ENCODE measurements at places on chromosomes 1 and 21. TPM values are rescaled to one million over a fixed set of nuclear protein-coding genes. Genes with fewer than 3 reads are reported as not detected.

Gene LRRN2
- 0.10 TPM for total RNA-seq

Gene KRTAP12-2
- total RNA-seq = not detected

Gene CRABP2
- 1.2 TPM for total RNA-seq

Gene HMGB4
- not detected for total RNA-seq

Gene NME7
- 26.1 TPM for total RNA-seq

Gene DNM3
- 2.2 TPM for total RNA-seq

- no peak overlapping the region for H3K27ac ChIP-seq
- H3K4me1 ChIP-seq = no peaks in the 10 kb centered on the region
- H3K4me3 ChIP-seq = no peak overlapping the region
- no peak for DNase-seq
- H3K27me3 ChIP-seq = peaks cover 2% of the 10 kb centered on the region
Observed at GRCh38 chr1:117229217-117229616, 18.5 kb upstream of the VTCN1 start.

DNA sequence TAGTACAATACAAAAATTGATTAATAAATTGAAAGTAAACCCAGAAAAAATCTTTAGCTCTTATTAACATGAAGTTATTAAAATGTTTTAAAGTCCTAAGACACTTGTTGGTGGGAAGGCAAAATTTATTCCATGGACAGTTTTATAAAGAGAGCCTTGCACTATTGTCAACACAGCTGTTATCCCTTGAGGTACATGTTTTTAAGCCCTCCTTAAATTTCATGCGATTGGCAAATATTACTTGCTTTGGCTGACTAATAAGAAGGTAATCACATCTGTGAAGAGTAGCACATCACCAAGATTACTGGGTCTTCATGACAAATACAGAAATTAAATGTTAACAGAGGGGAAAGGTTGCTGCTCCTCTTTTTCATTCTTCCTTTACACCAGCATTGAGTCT is 611.1 kb downstream of the BRINP3 start:
- DNase-seq = no peak
- no peak overlapping the region for H3K4me3 ChIP-seq
- no peaks in the 10 kb centered on the region for H3K4me1 ChIP-seq
- no peak overlapping the region for H3K27ac ChIP-seq

DNA sequence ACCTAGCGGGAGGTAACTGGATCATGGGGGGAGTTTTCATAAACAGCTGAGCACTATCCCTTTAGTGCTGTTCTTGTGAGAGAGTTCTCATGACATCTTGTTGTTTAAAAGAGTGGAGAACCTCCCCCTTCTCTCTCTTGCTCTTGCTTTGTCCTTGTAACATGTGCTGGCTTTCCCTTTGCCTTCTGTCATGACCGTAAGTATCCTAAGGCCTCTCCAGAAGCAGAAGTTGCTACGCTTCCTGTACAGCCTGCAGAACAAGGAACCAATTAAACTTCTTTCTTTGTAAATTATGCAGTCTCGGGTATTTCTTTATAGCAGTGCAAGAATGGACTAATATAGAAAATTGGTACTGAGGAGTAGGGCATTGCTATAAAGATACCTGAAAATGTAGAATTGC is 515.6 kb downstream of the NEGR1 start:
- no peaks in the 10 kb centered on the region for H3K4me1 ChIP-seq
- no peak for DNase-seq
- no peak overlapping the region for H3K4me3 ChIP-seq
- H3K27me3 ChIP-seq = no peaks in the 10 kb centered on the region
- no peaks in the 10 kb centered on the region for H3K36me3 ChIP-seq

- no peaks in the 10 kb centered on the region for H3K36me3 ChIP-seq
- no peaks in the 10 kb centered on the region for H3K27me3 ChIP-seq
- no peak overlapping the region for H3K27ac ChIP-seq
- DNase-seq = no peak
- H3K4me3 ChIP-seq = no peak overlapping the region
- no peaks in the 10 kb centered on the region for H3K4me1 ChIP-seq
Observed at GRCh38 chr1:246139745-246140182, 367.3 kb downstream of the SMYD3 start.

DNA sequence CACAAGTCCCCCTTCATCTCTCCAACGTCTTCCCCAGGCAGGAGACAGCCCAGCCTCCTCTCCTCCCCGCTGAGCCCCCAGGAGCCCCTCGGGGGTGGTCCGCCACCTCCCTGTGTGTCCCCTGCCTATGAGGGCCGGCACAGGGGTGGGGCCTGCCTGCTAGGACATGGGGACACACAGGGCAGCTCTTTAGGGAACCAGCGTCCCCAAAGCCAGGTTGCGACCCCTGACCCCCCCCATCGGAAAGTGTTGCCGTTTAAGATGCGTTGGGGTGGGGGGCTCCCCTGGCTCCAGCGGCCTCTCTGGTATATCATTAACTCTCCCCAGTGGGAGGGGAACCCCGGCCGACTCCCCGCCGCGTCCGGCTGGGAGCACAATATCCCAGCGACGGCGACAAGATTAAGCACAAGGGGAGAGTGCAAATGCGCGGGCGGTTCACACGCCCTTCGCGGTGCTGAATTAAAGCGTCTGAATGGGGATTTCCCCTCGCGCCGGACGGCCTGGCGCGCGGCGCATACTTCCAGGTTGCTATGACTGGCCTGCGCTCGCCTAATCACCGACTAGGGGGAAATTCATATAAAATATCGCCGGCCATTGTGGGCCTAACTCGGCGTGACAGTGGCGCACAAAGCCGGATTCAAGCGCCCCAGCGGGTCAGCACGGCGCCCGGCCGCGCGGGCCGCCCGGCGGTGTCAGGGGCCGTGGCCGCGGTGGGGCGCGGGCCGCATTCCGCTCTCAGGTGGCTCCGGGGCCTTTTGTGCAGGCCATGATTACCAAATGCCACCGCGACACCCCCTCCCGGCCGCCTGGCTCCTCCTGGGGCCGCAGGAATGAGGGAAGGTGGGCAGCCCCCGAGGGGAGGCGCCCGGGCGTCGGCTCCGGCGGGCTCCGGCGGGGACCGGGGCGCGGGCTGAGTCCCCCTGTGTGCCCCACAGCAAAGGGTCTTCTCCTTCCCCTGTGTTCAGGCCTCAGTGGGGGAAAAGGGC is 30.9 kb downstream of the WNT3A start:
- H3K27me3 ChIP-seq = peaks cover 28% of the 10 kb centered on the region
- no peak overlapping the region for H3K4me3 ChIP-seq
- no peak overlapping the region for H3K27ac ChIP-seq
- DNase-seq = peak; percentile 27
- no peaks in the 10 kb centered on the region for H3K4me1 ChIP-seq
- H3K36me3 ChIP-seq = no peaks in the 10 kb centered on the region

GRCh38 chr1:202848191-202848542 is 37.4 kb downstream of the PCAT6 start:
- peak overlapping the region; percentile 2 for H3K27ac ChIP-seq
- H3K36me3 ChIP-seq = no peaks in the 10 kb centered on the region
- H3K27me3 ChIP-seq = no peaks in the 10 kb centered on the region
- DNase-seq = no peak

- peaks cover 12% of the 10 kb centered on the region for H3K4me1 ChIP-seq
- H3K27me3 ChIP-seq = peaks cover 9% of the 10 kb centered on the region
- H3K36me3 ChIP-seq = no peaks in the 10 kb centered on the region
- no peak overlapping the region for H3K4me3 ChIP-seq
- no peak for DNase-seq
- no peak overlapping the region for H3K27ac ChIP-seq
Observed at GRCh38 chr1:157519451-157519850, 32.9 kb downstream of the FCRL5 start.

DNA sequence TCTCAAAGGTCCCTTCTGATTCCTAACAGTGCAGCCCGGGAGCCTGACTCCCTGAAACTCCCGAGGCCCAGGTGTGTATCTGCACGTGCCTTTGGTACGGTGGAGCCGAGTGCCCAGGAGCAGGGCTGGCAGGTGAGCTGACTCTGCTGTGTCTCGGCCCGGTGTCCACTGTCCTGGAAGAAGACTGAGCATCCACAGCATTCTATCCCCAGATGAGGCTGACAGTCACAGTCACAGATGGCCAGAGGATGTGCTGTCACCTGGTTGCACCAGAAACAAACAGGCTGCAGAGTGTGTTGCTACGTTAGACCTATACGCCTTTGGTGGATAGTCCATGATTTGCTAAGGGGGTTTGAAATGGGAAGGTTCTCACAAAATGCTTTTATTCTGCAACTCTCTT is 9.8 kb downstream of the ETV3L start:
- peaks cover 6% of the 10 kb centered on the region for H3K27me3 ChIP-seq
- no peak for DNase-seq
- no peak overlapping the region for H3K4me3 ChIP-seq
- H3K36me3 ChIP-seq = no peaks in the 10 kb centered on the region
- H3K4me1 ChIP-seq = no peaks in the 10 kb centered on the region

DNA sequence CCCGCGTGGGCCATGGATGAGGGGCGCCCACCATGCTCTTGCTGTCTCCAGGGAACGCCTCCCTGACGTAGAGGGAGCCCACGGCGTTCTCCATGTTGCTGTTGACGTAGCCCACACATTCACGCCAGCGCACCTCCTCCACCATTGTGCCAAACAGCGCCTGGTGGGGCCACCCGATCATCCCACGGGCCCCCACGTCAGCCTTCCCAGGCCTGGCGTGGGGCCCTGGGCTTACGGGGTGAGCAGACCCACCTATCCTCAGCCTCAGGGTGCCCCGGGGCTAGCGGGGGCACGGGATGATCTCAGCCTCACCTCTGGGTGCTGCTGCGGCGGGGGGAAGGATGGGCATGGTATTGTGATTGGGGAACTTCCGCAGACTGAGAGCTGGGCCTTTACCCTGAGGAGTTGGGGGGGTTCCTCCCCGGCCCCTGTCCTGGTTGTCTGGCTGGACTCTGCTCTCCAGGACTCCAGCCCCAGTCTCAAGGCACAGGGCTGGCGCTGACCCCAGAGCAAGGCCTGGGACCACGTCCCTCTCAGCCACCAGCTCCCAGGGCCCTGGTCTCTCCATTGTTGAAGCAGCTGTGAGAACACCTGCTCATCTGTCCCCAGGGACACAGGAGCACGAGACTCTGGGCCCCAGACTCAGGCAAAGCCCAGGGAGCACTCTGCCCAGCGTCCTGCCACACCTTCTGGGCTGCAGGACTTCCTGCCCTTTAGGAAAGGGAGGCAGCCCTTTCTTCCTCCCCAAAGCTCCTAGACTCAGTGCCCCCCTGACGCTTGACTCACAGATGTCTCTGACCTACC is 10.2 kb downstream of the PRXL2B start:
- no peak for DNase-seq
- H3K27ac ChIP-seq = no peak overlapping the region
- peaks cover 6% of the 10 kb centered on the region for H3K27me3 ChIP-seq
- no peaks in the 10 kb centered on the region for H3K36me3 ChIP-seq

DNA sequence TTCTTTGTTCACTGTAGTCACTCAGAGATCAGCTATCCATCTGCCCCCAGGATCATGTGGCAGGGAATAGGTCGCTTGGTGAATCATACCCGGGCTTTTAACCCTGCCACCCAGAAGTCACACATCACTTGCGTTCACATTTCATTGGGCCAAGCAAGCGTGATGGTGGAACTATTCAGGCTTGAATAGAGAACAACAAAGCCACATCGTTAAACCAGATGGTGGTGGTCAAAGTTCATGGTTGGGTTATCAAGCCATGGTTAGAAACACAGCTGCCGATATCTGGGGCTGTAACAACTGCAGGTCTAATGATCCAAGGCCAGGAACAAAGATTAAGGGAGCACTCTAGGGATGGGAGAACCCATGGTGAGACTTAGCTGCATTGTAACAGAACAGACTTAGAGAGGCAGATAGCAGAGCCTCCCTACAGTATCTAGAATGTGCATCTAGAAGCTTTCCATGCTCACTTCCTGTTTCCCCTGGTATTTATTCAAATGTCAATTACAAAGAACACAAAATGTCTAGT is 40.0 kb upstream of the PTPRC start:
- no peak overlapping the region for H3K4me3 ChIP-seq
- peaks cover 36% of the 10 kb centered on the region for H3K36me3 ChIP-seq
- peaks cover 56% of the 10 kb centered on the region for H3K4me1 ChIP-seq
- DNase-seq = peak; percentile 29
- no peaks in the 10 kb centered on the region for H3K27me3 ChIP-seq
- peak overlapping the region; percentile 76 for H3K27ac ChIP-seq

DNA sequence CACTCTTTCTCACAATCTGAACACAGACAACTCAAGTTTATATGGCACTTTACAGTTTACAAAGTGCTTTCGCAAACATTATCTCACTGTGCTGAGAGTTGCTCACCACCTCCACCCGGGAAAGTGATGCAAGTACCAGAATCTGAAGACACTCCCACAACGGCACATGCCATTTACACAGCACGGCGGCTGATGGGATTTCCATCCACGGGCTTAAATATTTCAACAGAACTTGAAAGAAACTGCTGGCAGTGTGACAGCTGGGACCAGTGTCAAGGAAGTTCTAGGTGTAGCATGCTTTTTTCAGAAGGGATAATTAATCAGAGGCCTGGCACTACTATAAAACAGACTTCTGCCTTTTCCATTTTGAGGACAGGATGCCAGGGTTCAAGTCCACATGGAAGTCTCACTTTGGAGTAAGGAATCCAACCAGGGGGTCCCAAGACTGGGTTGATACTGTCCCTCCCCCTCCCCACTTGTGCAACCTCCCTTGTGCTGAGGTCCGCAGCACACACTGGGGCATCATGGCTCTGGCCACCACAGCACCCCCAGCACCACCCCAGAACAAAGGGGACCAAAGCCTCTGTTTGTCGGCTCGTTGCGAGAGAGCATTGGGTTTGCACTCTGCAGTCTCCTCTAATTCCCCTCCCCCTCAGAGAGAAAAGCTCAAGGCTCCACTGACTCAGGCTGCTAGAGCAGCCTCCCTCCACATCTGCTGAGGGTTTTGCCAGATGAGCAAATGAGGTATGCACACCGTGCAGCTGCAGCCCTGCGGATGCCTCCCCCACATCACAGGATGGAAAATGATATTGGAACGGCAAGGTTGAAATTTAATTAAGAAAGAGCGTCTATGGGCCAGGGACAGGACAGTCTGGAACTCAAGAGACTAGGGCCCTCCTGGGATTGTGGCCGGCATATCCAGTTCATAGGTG is 154.9 kb downstream of the TGFBR3 start:
- peak overlapping the region; percentile 16 for H3K4me3 ChIP-seq
- H3K27ac ChIP-seq = peak overlapping the region; percentile 44
- H3K36me3 ChIP-seq = peaks cover 81% of the 10 kb centered on the region
- peaks cover 60% of the 10 kb centered on the region for H3K4me1 ChIP-seq

GRCh38 chr1:156571261-156571852 is 1.0 kb downstream of the IQGAP3 start:
- H3K36me3 ChIP-seq = peaks cover 11% of the 10 kb centered on the region
- no peak overlapping the region for H3K27ac ChIP-seq
- DNase-seq = no peak
- H3K4me1 ChIP-seq = peaks cover 26% of the 10 kb centered on the region
- H3K27me3 ChIP-seq = peaks cover 23% of the 10 kb centered on the region

DNA sequence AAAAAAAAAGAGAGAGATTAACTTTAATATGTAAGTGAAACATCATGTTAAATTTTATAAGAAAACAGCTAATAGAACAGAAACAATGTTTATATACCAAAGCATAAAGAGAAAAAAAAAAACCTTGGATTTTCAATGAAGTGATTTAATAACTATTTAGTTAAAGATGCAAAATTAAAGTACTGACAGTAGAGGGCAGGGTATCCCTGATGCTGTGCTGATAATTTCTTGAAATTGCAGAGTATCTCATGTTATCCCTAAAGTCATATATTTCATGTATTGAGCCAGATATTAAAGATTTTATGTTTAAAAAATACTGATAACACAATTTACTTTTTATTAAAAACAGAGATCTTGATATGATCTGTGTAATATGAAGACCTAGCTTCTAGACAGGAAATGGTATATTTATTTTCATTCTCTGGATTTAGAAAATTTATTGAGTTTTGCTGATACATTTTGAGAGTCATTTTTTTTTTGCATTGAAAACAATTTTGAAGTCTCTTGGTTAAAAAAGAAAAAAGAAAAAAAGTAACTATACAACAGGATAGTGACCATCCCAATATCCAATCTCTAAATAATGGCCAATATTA is 273.2 kb downstream of the USP25 start:
- H3K27me3 ChIP-seq = peaks cover 1% of the 10 kb centered on the region
- no peak overlapping the region for H3K4me3 ChIP-seq
- no peaks in the 10 kb centered on the region for H3K36me3 ChIP-seq
- no peaks in the 10 kb centered on the region for H3K4me1 ChIP-seq
- DNase-seq = no peak

Measured in activated CD4-positive, alpha-beta memory T cell treated with anti-CD3 and anti-CD28 coated beads, Interleukin-2, amount 10 ng/mL, durations not matched to agents 7 days and 5 days (primary cell).